MCF 10A (cell line): ENCODE measurements at places on chromosomes 7 and 10. TPM values are rescaled to one million over a fixed set of nuclear protein-coding genes. Genes with fewer than 3 reads are reported as not detected.

The UNCX gene
- total RNA-seq: not detected in 2 replicates

GRCh38 chr10:8130973-8131911, 76.8 kb downstream of the GATA3 start:
- no peaks in the 10 kb centered on the region for H3K36me3 ChIP-seq
- peak; percentile 91 for DNase-seq
- H3K4me3 ChIP-seq: peak overlapping the region; percentile 67

- DNase-seq: no peak
- no peaks in the 10 kb centered on the region for H3K36me3 ChIP-seq
- peaks cover 3% of the 10 kb centered on the region for H3K4me1 ChIP-seq
- no peak overlapping the region for H3K4me3 ChIP-seq
- H3K27me3 ChIP-seq: no peaks in the 10 kb centered on the region
Observed at GRCh38 chr10:84523526-84523925, 195.1 kb downstream of the CCSER2 start.

- peaks cover 6% of the 10 kb centered on the region for H3K36me3 ChIP-seq
- DNase-seq: no peak
- no peak overlapping the region for H3K4me3 ChIP-seq
- peaks cover 19% of the 10 kb centered on the region for H3K4me1 ChIP-seq
- no peaks in the 10 kb centered on the region for H3K27me3 ChIP-seq
Observed at GRCh38 chr10:96878057-96878456, 46.0 kb downstream of the LCOR start.

The CDC14C gene
- not detected in 2 replicates for total RNA-seq

GRCh38 chr7:19811386-19811785, 38.0 kb upstream of the TMEM196 start:
- no peak overlapping the region for H3K27ac ChIP-seq
- H3K4me3 ChIP-seq: no peak overlapping the region
- DNase-seq: no peak
- H3K27me3 ChIP-seq: no peaks in the 10 kb centered on the region
- no peaks in the 10 kb centered on the region for H3K36me3 ChIP-seq

- peaks cover 18% of the 10 kb centered on the region for H3K4me1 ChIP-seq
- H3K36me3 ChIP-seq: no peaks in the 10 kb centered on the region
- no peak for DNase-seq
- no peaks in the 10 kb centered on the region for H3K27me3 ChIP-seq
Observed at GRCh38 chr7:155589001-155589980, 42.9 kb upstream of the CNPY1 start.

DNA sequence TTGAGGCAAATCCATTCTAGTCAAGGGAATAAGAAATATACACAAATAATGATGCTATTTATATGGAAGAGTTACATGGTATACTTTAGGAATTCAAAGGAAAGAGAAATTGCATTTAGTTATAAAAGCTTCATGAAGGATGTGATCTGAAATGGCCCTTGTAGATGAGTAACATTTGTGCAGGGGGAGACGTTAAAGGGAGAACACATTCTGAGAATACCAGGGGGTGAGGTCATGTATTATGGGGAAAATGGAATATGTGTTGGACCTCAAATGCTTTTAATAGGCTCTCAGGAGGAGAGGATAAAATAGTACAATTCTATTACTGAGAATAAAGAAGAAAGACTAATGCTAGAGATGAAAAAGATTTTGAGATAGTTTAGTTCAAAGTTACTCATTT, 122.5 kb upstream of the NOBOX start:
- H3K27ac ChIP-seq: no peak overlapping the region
- H3K4me1 ChIP-seq: no peaks in the 10 kb centered on the region
- H3K4me3 ChIP-seq: no peak overlapping the region
- no peaks in the 10 kb centered on the region for H3K27me3 ChIP-seq
- DNase-seq: no peak
- H3K36me3 ChIP-seq: no peaks in the 10 kb centered on the region

DNA sequence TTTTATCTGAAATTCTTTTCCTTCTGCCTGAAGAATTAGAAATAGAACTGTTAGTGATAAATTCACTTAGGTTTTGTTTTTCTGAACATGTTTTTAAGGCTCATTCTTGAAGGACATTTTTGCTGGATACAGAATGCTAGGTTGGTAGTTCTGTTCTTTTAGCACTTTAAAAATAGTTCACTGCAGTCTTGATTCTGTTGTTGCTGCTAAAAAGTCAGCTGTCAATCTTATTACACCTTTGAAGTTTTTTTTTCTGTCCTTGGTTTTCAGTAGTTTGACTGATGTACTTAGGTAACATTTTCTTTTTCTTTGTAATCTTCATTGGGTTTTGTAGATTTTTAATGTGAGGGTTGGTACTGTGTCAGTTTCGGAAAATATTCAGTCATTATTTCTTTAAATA, 48.7 kb downstream of the C1GALT1 start:
- no peaks in the 10 kb centered on the region for H3K27me3 ChIP-seq
- H3K4me3 ChIP-seq: no peak overlapping the region
- DNase-seq: no peak
- no peak overlapping the region for H3K27ac ChIP-seq

The BAG3 gene
- 53.7 and 55.2 TPM in 2 replicates for total RNA-seq

DNA sequence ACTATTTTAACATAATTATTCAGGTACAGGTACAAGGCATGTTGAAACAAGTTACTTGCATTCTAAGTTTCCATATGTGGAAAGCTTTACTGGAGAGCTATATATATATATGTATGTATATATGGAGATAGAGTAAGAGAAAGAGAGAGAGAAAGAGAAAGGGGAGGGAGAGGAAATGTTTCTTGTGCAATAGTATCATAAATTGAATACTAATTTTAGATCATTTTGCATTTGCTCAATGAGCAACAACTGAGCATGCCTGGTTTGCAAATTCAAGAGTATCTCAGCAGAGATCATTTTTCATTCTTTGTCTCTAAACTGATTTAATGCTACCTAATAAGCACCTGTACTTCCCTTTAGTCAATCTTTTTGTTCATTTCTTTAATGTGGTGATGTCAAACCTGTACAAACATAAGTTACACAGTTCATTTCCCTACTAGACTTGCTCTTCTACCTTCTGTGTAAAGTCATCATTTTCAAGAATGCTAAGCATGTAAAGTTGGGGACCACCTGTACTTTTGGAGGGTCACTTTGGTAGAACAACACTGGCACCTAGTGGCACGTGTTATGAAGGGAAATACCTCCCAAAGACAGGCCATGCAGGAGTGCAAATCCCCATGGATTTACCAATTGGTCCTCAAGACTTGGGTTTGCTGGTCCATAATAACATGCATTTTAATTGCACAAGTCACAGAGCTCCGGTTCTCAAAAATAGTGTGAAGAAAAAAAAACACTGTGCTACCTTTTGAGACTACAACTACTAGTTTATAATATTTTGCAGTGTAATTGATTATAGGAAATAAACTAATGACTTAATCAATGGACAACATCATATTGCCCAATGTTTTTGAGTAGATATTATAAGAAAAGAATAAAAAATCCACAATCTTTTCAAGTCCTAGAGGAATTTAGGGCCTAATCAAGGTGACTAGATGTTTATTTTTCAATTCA, 431.2 kb upstream of the IGFBP3 start:
- H3K4me3 ChIP-seq: no peak overlapping the region
- H3K27me3 ChIP-seq: no peaks in the 10 kb centered on the region
- H3K36me3 ChIP-seq: no peaks in the 10 kb centered on the region
- H3K4me1 ChIP-seq: peaks cover 5% of the 10 kb centered on the region
- no peak overlapping the region for H3K27ac ChIP-seq

The NPC1L1 gene
- total RNA-seq: 0.07 TPM in 1 of 2 replicates, not detected in the other

DNA sequence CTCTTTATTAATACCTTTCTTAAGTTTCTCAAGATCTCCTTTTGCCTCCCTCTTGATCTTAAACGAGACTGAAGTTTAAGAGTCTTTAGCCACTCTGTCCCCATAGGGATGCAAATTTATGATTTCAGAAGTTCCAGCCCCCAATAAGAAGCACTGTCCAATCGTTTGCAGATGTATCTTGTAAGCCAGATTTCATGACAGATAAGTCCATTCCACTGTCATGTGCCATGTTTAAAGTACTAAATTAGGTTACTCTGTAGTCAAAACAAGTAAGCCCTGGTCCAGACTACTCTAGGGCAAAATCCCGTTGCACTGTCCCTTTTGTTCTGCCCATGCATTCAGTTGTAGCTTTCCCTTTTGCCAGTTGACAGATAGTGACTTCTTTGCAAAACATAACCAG, 157.2 kb upstream of the KAT6B start:
- H3K36me3 ChIP-seq: peaks cover 14% of the 10 kb centered on the region
- no peak overlapping the region for H3K27ac ChIP-seq
- H3K4me3 ChIP-seq: no peak overlapping the region
- no peaks in the 10 kb centered on the region for H3K4me1 ChIP-seq
- DNase-seq: no peak

DNA sequence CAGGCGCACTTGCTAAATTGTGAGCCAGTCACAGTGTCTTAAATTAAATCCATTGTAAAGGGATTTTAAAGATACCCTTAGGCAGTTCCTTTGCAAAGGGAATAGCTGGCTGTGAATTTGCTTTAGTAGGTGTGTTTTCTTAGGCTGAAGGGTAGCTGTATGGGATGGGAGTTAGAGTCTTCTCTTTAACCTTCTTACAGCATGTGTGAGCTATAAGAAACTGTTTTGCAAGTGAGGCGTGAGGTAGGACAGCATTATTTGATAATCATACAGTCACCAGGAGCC, 5.2 kb downstream of the EEPD1 start:
- no peak overlapping the region for H3K27ac ChIP-seq
- no peaks in the 10 kb centered on the region for H3K4me1 ChIP-seq
- H3K27me3 ChIP-seq: no peaks in the 10 kb centered on the region

DNA sequence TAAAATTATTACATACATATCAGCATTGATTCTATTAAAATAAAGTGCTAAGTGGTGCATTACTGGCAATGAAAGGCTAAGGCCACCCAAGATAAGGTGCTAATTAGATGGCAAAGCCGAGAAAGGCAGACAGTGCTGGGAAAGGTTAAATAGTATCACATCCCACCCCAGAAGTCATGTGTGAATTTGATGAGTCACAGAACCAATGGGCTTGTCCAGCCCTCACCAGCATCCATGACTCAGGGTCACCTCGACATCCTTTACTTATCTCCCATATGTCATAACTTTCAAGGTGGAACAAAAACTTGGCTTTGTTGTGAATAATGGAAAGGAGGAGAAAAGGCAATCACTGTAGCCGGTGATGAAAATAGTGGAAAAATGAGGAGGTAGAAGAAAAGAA, 459.1 kb downstream of the PLXNA4 start:
- H3K4me1 ChIP-seq: peaks cover 10% of the 10 kb centered on the region
- no peak overlapping the region for H3K4me3 ChIP-seq
- DNase-seq: peak; percentile 44
- no peaks in the 10 kb centered on the region for H3K36me3 ChIP-seq
- H3K27me3 ChIP-seq: no peaks in the 10 kb centered on the region
- H3K27ac ChIP-seq: no peak overlapping the region

The SLC29A3 gene
- total RNA-seq: 3.6 and 4.0 TPM in 2 replicates

The SLC26A5 gene
- total RNA-seq: not detected in 2 replicates

The SRGN gene
- total RNA-seq: 2.3 and 2.7 TPM in 2 replicates

GRCh38 chr7:780081-780480, 52.2 kb upstream of the SUN1 start:
- no peaks in the 10 kb centered on the region for H3K4me1 ChIP-seq
- DNase-seq: no peak

The CALML3 gene
- 0.25 and 0.75 TPM in 2 replicates for total RNA-seq

The GIMAP1 gene
- not detected in 2 replicates for total RNA-seq

DNA sequence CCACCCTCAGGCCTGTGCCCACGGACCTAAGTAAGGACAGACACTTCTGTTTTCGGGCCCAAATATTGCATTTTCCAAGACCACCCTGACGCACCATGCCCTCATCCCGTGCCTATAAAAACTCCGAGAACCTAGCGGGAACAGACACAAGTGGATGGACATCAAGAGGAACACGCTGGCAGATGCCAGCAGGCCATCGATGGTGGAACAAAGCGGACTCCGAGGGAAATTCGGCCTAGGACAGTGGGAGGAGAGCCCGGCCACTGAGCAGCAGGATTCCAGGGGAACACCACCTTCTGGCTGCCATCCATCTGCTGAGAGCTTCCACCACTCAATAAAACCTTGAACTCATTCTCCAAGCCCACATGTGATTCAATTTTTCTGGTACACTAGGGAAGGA, 243.6 kb upstream of the ZWINT start:
- peaks cover 8% of the 10 kb centered on the region for H3K4me1 ChIP-seq
- H3K36me3 ChIP-seq: no peaks in the 10 kb centered on the region
- no peak overlapping the region for H3K27ac ChIP-seq
- peak overlapping the region; percentile 50 for H3K4me3 ChIP-seq
- no peaks in the 10 kb centered on the region for H3K27me3 ChIP-seq
- no peak for DNase-seq

DNA sequence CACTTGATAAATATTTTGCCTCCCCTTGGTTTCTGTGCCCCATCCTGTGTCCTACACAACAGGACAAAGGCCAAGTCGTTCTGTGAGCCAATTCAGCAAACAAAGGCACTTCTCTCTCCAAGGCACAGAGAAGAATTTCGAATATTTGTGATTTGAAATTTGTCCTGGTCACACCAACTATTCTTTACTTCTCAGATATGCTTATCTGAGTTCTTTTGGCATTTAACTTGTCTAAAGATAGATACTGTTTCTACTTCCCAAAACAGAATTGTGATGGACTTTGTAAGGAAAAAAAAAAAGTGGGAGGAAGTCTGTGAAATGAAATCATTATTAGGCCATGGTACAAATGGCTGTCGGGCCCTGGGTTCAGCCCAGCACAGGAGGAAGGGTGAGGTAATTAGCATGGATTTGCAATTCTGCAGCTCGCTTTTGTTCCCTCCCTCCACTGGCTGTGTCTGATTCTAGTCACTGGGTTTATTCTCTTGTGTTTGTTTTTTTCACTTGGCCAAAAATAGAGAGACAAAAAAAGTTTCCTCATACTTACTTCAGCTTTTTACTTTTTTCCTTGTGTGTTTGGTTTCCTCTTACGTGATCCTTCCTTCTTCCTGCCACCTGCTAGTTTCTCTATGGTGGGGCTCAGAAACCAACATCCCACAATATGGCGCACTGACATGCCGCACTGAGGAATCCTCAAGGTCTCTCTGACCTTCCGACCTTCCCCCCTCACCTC, 108.2 kb upstream of the MKLN1 start:
- no peak for DNase-seq
- no peaks in the 10 kb centered on the region for H3K36me3 ChIP-seq
- H3K4me1 ChIP-seq: no peaks in the 10 kb centered on the region

The IFIT1B gene
- not detected in 2 replicates for total RNA-seq

DNA sequence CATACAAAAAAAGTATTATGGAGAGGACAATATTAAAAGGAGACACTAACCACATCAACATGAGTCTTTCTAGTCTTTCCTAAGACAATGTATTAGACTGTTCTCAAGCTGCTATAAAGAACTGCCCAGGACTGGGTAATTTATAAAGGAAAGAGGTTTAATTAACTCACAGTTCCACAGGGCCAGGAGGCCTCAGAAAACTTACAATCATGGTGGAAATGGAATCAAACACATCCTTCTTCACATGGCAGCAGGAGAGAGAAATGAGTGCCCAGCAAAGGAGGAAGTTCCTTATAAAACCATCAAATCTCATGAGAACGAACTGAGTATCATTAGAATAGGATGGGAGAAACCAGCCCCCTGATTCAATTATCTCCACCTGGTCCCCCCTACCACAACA, 25.7 kb downstream of the CACNA2D1 start:
- H3K4me1 ChIP-seq: no peaks in the 10 kb centered on the region
- H3K27ac ChIP-seq: no peak overlapping the region
- no peaks in the 10 kb centered on the region for H3K36me3 ChIP-seq
- peaks cover 45% of the 10 kb centered on the region for H3K27me3 ChIP-seq
- no peak for DNase-seq

The TET1 gene
- total RNA-seq: 0.05 TPM in 1 of 2 replicates, not detected in the other

- H3K4me1 ChIP-seq: no peaks in the 10 kb centered on the region
- H3K36me3 ChIP-seq: no peaks in the 10 kb centered on the region
- peak; percentile 81 for DNase-seq
- H3K27ac ChIP-seq: no peak overlapping the region
Observed at GRCh38 chr7:30671793-30672465, 10.3 kb downstream of the CRHR2 start.
